Amygdala (tissue), 56 donors: ENCODE measurements at places on chromosomes 7 and 10.

GRCh38 chr7:46256870-46257661 is 336.0 kb upstream of the IGFBP3 start:
- DNase-seq: no peak

DNA sequence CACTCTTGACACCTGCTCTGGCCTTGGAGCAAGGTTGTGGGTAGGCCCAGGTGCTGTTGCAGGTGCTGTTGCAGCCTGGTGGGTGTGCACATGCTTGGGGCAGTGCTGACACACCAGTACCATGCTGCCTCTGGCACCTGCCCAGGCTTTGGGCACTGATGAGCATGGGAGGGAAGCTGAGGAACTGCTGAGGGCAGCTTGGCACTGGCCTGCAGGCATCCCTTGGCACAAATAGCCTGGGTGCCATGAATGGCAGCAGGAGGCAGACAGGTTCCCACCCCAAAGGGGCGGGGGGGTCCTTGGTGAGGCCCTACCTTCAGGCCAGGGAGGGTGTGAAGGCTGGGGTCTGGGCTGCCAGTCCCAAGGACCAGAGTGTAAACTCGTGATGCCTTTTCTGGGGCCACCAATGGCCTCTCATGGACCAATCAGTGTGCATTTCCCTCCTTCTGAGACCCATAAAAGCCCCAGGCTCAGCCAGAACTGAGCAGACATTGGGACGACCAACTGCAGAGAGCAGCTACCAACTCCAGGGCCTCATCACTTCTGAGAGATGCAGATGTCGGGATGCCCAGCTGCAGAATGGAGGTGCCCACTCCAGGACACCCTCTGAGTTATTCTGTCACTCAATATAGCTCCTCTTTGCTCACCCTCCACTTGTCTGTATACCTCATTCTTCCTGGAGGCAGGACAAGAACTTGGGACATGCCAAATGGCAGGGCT is 547.4 kb downstream of the ZWINT start:
- DNase-seq: no peak

GRCh38 chr10:94172332-94172731 is 178.6 kb downstream of the PLCE1 start:
- DNase-seq: no peak

DNA sequence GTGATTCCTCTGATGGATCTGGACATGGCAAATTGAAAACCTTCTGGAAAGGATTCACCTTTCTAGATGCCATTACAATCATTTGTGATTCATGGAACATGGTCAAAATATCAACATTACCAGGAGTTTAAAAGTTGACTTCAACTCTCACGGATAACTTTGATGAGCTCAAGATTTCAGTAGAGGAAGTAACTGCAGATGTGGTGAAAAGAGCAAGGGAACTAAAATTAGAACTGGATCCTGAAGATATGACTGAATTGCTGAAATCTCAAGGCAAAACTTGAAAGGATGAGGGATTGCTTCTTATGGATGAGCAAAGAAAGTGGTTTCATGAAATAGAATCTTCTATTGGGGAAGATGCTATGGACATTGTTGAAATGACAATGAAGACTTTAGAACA is 293.6 kb downstream of the ARHGAP12 start:
- DNase-seq: no peak

DNA sequence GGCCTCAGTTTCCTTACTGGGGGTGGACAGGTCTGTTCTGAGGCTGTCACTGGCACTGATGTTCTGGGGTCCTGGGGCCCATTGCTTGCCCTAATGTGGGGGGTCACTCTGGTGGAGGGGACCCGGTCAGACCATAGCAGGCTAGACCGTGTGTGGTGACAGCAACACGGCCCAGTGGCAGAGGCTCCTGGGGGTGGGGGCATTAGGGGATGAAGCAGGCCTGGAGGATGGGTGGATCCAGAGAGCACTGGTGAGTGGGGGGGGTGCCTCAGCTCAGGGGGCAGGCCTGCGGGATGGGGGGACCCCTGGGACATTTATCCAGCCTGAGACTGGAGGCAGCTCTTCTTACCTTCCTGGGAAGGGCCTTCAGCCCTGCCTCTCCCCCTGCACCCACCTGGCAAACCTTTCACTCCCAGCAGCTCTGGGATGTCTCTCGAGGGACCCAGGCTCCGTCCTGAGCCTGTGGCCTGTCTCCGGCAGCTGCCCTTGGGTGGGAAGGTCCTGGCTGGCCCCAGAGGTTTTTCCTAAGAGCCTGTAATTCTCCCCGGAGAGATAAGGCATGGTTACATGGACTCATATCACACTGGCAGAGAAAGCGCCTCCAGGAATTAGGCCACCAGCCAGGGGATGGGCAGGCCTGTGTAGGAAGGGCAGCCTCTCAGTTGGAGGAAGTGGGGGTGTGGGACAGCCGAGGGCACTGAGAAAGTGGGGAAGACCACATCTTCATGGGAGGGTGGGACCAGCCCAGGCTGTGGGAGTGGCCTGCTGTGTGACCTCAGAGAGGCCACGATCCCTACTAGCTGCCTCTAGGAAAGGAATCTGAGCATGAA is 147.7 kb downstream of the UBE2H start:
- DNase-seq: no peak

- no peak for DNase-seq
Measured at GRCh38 chr7:158676906-158677305, 27.7 kb downstream of the NCAPG2 start.

DNA sequence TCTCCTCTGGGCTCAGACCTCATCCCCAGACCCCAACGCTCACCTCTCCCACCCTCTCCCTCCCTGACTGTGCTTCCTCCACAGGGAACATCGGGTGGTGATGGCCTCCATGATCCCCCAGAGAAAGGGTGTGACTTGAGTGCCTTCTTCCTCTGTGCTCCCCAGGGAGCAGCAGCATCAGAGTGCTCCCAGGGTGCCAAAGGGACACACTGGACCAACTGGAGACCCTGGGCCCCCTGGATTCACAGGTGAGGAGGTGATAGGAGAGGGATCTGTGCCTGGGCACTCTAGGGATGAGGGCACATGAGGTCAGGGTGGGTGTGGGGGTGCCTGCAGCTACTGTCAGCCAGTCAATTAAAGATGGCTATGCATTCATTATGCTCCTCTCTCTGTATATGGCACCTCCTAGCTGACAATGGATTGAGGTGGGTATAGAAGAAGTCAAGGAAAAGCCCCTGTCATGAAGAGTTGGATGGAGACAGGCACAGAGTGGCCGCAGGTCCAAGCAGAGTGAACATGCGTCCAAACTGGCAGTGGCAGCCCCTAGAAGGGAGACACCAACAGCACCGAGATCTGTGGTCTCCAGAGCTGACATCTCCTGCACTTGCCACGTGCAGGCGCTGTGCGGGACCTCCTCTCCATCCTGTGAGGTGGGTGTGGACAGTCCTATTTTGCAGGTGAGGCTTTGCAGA is 15.5 kb upstream of the VOPP1 start:
- DNase-seq: no peak

DNA sequence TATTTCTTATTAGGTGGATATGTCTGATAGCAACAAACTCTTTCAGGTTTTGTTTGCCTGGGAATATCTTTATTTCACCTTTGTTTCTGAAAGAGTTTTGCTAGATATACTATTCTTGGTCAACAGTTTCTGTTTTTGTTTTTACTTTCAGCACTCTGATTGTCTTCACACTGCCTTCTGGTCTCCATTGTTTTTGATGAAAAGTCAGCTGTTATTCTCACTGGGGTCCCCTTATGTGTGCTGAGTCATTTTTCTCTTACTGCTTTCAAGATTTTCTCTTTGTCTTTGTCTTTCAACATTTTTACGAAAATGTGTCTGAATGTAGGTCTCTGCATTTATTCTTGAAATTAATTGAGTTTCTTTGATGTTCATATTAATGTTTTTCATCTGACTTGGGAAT is 15.2 kb upstream of the RASSF4 start:
- DNase-seq: no peak

DNA sequence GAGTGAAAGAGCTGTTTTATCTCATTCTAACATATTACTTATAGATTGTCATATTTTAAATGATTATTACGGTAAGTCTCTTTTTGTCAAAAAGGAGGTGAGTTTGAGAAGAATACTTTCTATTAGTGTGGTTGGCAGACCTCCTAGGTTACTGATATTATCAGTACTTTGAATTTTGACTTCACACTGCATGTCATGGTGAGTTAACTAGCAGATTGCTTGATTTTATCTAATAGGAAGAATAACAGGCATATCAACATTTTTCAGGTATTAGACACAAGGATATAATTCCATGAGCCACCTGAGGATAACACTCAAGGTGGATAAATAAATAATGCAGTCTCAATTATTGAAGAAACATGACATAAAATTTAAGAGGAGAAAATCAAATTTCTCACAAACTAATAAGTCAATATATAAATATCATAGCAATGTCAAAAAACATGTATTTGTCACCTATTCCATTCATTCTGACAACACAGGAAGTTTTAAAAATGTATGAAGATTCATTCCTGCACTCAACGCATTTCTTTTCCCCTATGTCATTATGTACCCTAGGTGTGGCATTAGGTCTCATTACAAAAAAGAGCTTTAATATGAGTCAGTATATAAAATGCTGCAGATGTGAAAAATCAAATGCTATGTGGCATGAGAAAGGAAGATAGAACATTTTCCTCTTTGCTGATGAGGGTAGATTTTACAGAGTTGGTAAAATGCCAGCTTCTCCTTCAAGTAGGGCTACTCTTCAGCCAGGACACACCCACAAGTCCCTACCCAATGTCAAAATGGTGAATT is 1621.6 kb downstream of the REEP3 start:
- DNase-seq: no peak

DNA sequence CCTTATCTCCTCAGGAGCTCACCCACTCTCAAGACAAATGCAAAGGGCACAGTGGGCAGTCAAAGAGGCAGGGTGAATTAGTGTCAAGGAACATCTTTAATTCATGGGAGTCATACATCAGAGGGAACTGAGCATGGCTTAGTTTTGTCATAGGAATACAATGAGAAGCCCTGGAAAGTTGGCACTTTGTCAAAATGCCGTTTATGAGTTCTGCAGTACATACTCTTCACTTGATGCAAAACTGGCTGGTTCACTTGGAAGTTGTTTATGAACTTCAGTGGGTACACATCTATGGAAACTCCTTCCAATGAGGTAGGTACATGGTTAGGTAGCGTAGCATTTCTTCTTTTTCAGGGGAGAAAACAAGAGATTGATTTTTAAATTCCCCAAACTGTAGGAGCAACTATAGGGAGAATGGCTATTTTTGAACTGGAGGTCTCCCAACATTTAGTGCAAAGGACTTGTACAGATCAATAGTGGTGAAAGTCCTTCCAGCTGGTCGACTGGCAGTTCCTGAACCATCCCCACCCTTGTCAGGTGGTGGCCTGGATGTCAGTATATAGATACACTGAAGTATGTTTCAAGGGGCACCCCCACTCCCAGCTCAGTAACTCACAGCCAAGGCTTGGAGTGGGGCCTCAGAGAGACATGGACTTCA is 580.5 kb downstream of the REEP3 start:
- DNase-seq: no peak

DNA sequence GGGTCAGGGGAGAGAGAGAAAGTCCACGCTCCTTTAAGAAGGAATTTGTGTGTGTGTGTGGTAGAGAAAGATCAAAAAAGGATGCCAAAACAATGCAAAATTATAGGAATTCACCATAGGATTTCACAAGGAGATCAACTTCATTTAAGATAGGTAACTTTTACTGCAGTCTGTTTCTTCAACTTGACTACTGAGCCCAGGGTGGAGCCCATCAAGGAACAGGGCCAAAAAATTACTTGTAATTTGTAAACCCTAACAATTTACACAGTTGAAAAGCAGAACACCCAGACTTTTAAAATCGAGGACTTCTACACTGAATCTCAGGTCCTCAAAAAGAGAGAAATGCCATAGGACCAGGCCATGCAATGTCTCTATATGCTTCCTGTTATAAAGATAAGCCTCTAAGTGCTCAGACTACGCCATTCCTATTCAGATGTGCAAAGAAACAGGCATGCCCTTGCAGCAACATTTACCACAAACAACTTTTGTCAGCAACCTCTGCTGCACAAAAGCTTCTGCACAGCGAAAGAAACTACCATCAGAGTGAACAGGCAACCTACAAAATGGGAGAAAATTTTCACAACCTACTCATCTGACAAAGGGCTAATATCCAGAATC is 10.6 kb upstream of the GIMAP4 start:
- no peak for DNase-seq

GRCh38 chr7:139084709-139085108 is 24.8 kb downstream of the ZC3HAV1 start:
- no peak for DNase-seq

GRCh38 chr10:61633665-61634064 is 29.1 kb upstream of the CABCOCO1 start:
- DNase-seq: no peak

DNA sequence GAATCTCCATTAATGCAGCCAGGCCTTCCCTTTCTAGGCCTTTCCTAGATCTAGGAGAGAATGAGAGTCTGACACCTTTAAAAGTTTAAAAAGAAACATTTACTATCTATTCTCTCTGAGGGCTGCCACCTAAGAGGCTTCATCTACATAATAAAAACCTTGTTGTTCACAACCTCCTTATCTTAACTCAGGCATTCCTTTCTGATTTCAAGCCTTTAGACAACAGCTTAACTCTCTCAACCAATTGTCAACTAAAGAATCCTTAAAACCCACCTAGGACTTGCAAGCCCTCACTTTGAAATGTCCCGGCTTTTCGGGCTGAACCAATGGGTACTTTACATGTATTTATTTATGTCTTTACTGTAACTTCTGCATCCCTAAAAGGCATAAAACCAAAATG is 64.3 kb upstream of the RET start:
- DNase-seq: no peak

GRCh38 chr7:130442601-130443000 is 1.8 kb upstream of the CEP41 start:
- no peak for DNase-seq

GRCh38 chr7:33716581-33717477 is 188.5 kb upstream of the BMPER start:
- DNase-seq: no peak

GRCh38 chr10:119686465-119687191 is 35.4 kb downstream of the BAG3 start:
- DNase-seq: peak; percentile 58

- DNase-seq: no peak
Measured at GRCh38 chr7:121187222-121187621, 141.6 kb upstream of the WNT16 start.

- DNase-seq: no peak
Measured at GRCh38 chr7:155618708-155619633, 25.5 kb upstream of the RBM33 start.

DNA sequence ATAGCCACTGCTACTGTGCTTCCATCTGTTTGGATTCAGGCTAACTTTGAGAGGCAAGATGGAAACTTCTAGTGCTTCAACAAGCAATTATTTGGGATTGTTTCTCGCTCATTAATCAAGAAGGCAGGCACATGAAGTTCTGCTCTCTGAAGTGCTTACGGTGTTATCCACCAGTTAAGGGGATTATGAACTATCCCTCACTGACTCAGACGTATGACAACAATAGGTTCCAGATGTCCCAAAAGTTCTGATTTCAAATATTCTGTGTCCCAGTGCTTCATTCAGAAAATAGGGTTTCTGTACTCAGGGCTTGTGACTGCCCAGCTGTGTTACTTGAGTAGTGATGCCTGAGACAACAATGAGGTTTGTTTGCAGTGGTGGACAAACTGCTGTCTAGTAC is 81.0 kb downstream of the HACD1 start:
- DNase-seq: no peak
